ENCODE measurements at places on chromosomes 13 and 19.

DNA sequence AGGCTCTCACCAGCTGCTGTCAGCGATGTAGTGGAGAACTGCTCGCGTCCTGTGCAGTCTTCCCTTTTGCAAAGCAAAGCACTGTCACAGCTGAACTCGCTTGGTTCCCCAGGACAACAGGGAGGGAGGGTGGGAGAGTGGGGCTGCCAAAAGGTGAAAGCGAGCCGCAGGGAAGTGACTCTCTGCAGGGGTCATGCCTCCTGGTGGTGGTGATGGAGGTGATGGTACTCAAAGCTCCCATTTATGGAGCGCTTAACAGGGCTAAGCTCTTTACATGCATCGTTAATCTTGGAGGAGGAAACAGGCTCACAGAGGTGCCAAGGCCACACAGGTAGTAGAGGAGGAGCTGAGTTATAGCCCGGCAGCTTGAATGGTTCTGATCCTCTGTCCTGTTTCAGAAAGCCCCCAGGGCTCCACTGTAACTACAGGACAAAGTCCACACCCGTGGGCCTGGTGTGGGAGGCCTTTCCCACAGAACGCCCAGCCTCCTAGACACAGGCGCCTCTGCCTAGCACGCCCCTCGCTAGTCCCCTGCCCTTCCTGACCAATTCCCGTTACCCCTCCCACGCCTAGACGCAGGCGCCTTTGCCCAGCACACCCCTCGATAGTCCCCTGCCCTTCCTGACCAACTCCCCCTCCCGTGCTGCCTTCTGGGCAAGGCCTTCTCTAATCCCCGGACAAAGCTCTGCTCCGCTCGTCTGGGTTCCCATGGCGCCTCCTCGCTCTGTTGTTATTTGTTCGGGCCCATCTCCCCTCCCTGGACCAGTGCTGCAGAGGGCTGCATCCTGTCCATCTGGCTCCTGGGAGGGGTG lies 10.7 kb downstream of the PPP1R37 start:
- no peak for DNase-seq
- H3K27ac ChIP-seq: no peak overlapping the region
- H3K27me3 ChIP-seq: no peaks in the 10 kb centered on the region
- H3K4me3 ChIP-seq: no peak overlapping the region
- peaks cover 18% of the 10 kb centered on the region for H3K36me3 ChIP-seq

DNA sequence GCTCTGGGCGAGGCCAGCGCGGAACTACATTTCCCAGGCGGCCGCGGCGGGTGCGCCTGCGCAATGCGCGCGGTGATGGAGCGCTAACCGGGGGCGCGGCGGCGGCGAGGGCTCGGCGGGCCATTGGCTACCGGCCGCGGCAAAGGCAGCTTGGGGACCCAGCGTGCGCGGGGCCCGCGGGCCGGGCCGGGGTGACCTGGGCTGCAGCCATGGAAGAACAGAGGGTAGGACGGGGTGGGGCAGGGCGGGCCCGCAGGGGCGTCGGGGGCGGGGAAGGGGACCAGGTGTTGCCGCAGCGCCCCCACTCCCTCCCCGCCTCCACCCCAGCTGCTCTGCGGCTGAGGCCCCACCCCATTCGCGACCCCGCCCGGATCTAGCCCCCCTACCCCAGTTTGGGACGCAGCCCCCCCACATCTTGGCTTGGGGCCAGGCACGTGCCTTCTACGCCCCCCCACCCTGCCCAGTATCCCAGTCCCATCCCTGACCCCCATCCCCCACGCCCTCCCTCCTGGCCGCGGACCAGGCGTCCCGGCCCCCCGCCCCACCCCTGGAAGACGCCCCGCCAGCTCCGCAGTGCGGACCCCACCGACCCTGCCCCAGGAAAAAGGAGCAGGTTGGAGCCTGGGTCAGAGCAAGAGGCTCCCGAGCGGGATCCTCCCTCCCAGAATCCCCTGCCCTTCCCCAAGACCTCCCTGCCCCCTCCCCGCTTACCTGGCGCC lies at the start of gene FSD1:
FSD1 (plus strand) TSS at position 61 of the 719 bp plus-strand sequence; CDS start at position 210, 149 bp downstream.
- H3K27me3 ChIP-seq: peaks cover 34% of the 10 kb centered on the region
- no peaks in the 10 kb centered on the region for H3K4me1 ChIP-seq
- no peak within 1 kb of the TSS for H3K27ac ChIP-seq

GRCh38 chr19:39004403-39004802 lies 27.9 kb downstream of the FBXO27 start:
- H3K36me3 ChIP-seq: no peaks in the 10 kb centered on the region
- H3K4me1 ChIP-seq: no peaks in the 10 kb centered on the region
- H3K4me3 ChIP-seq: no peak overlapping the region
- H3K27me3 ChIP-seq: no peaks in the 10 kb centered on the region
- no peak for DNase-seq

DNA sequence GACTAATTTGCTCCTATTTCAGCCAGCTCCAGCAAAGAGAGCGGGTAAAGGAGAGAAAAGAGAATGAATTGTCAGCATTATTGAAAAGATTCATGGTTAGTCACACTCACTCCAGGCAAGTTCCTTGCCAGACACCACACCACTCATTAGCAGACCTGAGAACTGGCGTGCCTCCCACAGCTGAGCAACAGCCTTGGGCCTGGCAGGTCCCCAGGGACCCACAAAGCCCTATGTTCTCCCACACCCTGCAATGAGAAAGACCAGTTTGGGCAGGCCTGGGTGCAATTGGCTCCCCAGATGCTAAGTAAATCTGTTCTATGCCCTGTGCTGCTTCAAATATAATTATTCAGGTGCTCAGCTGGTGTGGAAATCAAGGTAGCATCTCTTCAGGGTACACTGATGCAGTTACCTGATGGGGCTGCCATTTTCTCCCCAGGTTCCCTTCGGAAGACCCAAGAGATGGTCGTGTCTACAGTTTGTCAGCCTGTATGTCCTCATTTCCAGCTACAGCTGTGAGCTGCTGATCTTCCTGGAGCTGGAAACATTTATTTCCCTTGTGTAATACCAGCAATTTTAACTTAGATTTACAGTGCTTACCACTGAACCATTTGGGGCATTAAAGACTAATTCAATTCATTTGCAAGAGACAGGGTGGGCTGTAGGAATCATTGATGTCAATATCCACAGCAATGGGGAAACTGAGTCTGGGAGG lies 405.0 kb downstream of the COG6 start:
- no peak overlapping the region for H3K4me3 ChIP-seq
- H3K36me3 ChIP-seq: no peaks in the 10 kb centered on the region
- peaks cover 20% of the 10 kb centered on the region for H3K4me1 ChIP-seq
- no peak for DNase-seq
